ENCODE measurements at places on chromosomes 12 and 14.

DNA sequence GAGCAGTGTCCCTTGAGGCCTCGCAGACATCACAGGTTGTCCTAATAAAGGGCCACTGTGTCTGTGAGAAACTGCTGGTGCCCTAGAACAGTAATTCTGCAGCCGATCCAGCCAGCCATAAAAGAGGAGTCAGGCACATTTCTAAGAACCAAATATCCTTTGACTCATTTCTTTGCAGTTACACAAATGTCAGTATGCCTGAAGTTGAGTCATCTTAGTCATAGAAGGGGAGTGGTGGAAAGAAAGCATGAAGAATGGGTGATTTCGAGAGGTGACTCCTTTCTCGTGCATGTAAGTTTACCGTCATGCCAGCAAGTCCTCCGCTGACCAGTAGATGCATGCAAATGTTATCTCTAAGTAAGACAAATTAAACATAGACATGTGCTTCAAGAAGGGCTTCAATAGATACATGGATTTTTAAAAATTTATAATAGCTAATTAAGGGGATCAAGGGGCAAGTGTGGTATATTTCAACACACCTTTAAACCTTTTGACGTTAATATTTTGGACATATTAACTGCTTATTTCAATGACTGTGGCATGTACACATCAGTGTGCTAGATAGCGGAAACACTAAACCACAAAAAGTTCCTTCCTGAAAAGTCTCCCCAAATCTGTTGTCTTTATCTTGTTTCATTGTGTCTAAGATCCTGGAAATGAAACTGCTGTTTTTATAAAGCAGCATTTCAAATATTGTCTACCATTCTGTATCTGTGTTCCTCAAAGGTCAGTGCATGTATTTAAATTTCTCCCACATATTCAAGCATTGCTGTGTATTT, 497.4 kb downstream of the NPAS3 start:
- no peak for DNase-seq

GRCh38 chr12:82517027-82517426, 158.7 kb downstream of the METTL25 start:
- DNase-seq: no peak

DNA sequence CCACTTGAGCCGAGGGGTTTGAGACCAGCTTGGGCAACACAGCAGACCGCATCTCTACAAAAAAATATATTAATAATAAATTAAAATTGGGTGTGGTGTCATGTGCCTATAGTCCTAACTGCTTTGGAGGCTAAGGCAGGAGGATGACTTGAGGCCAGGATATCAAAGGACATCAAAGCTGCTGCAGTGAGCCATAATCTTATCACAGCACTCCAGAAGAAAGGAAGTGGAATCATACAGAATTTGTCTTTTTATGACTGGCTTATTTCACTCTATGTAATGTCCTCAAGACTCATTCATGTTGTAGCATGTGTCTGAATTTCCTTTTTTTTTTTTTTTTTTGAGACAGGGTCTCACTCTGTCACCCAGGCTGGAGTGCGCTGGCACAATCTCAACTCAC, 43.9 kb upstream of the NUDT4 start:
- DNase-seq: no peak

- no peak for DNase-seq
Observed at GRCh38 chr12:106900554-106900953, 55.2 kb upstream of the TMEM263 start.

- no peak for DNase-seq
Observed at GRCh38 chr12:111404362-111405148, 1.2 kb upstream of the SH2B3 start.

- DNase-seq: no peak
Observed at GRCh38 chr12:53064613-53065436, 14.4 kb downstream of the SPRYD3 start.

DNA sequence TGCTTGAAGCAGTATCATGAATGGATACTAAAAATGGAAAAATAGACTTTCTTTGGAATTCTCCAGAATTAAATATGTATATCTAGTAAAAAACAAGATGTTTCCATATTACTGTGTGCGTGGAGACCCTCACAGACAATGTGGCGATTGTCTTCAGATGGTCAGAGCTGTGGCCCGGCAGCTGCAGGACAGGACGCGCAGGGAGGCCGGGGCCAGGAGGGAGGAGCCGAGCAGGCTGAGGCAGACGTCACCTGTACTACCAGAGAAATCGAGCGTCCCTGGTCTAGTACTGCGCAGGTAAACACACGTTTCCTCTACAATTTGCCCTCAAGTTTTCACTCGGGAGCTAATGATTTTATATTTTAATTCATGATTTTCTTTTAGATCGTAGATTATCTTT, 22.8 kb downstream of the DDX51 start:
- no peak for DNase-seq

DNA sequence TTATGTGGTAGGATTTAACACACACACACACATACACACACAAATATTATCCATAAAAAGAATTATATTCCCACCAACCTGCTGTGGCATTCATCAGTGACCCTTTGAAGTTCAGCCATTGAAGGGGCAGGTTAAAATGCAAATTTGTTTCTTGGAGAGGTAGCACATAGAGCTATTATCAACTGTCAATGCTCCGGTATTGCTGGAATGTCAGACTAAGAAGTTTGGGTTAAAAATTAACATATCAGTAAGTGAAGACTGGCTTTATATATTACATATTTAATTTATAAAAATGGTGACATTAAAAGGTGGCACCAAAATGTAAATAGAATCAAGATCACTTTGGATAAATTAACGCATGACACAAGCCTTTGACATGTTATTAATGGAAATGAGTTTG, 207.3 kb downstream of the DAD1 start:
- DNase-seq: no peak

DNA sequence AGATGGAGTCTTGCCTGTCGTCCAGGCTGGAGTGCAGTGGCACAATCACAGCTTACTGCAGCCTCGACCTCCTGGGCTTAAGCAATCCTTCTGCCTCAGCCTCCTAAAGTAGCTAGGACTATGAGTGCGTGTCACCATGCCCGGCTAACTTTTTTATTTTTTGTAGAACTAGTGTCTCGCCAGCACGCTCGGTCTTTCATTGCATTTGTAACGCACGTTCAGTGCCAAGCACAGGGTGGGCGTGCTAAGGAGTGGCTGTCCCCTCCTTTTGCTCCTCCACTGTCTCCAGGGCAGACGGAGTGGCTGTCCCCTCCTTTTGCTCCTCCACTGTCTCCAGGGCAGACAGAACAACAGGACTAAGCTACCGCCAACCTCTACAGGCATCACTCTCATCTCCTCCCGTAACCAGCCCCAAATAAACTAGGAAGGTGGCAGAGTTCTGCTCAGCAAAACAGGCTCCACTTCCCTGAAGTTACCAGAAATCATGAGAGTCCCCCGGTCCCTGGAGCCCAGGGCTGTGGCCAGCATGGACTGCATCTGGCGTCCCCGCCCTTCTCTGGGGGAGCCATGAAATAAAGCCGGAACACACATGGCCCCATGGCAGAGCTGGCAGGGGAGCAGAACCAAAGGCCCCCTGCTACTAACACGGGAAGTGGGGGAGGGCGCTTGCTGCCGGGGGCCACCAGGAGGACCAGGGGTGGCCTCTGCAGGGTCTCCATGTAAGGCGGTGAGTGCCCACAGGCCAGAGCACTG, 60.2 kb downstream of the CCDC88C start:
- no peak for DNase-seq
